ENCODE measurements at places on chromosomes 13 and 19. TPM values are rescaled to one million over a fixed set of nuclear protein-coding genes. Genes with fewer than 3 reads are reported as not detected.

GRCh38 chr13:45718063-45718462, 15.9 kb downstream of the CBY2 start:
- DNase-seq = no peak

DNA sequence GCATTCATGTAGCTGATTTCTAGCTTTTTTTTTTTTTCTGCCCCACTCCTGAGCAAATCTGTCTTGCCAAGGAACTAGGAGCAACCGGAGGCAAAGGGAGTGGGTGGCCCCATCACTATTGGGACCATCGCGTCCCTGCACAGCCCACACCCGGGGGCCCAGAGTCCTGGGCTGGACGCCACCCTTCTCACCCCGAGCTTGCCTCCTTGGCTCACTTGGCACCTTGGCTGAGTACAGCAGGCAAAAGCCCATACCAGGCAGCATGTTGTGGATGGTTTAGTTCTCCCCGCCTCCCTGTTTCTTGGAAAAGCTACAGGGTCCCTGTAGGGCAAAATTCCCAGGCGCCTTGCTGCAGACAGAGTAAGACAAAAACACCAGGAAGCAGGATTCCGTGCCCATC, 13.7 kb downstream of the SMIM24 start:
- DNase-seq = no peak

DNA sequence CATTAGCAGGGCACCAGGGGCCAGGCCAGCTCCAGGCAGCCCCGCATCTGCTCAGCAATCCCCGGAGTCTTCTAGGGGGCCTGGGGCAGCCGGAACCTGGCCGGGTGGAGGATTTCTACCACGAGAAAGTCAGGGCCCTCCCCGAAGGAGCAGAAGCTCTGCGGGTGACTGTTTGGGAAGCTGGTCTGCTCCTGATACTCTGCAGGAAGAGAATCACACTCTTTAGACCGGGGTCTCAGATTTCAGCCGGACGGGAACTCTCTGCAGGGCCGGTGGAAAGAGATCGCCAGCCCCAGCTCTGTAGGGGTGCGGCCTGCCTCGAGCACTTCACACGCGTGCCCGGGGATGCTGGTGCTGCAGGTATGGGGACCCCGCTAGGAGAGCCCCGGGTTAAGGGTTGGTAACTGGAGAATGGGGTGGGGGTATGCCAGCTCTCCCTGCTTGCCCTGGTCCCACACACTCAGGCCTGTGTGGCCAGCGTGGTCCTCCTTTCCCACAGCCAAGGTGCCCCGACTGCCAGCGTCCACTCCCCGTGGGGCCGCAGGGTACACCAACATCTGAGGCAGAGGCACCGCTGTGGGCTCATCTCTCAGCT, 20.1 kb downstream of the RASA3 start:
- DNase-seq = no peak

GRCh38 chr13:112903606-112904195, 65.3 kb upstream of the MCF2L start:
- DNase-seq = no peak

The GAPDHS gene
- not detected for total RNA-seq

GRCh38 chr13:21883713-21884112, 212.8 kb downstream of the FGF9 start:
- no peak for DNase-seq

The SPRY2 gene
- total RNA-seq = 0.10 TPM

- DNase-seq = no peak
These were observed 1186.3 kb downstream of the UQCRFS1 start for GRCh38 chr19:28026636-28027035.

The F2RL3 gene
- total RNA-seq = not detected

DNA sequence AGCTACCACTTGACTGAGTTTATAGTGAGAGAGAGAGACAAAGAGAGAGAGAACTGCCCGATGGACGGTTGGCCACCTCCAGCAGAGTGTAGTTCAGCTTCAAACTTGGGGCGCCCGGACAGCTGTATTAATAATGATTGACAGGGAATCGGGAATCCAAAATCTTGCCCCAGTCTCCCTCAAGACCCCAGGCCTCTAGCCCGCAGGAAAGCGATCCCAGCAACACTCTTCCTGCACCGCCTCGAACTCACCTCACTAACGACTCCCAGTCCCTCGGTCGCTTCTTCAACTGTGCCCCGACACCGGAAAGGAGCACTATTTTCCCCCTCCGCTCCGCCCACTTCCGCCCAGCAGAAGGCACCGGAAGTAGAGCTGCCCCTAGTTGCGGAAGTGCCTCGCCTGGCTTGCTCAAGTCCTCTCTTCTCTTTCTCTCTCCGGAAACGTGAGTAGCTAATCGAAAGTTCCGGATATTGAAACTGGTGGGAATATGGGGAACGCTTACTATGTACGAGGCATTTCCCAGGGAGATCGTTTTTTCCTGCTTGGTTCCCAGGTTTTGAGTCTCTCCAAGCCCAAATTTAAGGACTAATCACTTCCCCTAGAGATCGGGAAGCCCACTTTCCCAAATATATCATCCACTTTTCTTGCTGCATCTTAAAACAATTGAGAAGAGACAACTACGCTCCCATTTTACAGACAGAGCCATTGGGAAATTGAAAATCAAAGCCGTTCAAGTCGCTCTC, at the start of gene NOSIP:
Gene NOSIP (minus strand): TSS at position 293 of the 743 bp plus-strand sequence. CDS start 19,865 bp downstream, outside the sequence.
- peak; percentile 94 for DNase-seq

- DNase-seq = no peak
These were observed 7.0 kb downstream of the POU4F1 start for GRCh38 chr13:78596399-78596735.

DNA sequence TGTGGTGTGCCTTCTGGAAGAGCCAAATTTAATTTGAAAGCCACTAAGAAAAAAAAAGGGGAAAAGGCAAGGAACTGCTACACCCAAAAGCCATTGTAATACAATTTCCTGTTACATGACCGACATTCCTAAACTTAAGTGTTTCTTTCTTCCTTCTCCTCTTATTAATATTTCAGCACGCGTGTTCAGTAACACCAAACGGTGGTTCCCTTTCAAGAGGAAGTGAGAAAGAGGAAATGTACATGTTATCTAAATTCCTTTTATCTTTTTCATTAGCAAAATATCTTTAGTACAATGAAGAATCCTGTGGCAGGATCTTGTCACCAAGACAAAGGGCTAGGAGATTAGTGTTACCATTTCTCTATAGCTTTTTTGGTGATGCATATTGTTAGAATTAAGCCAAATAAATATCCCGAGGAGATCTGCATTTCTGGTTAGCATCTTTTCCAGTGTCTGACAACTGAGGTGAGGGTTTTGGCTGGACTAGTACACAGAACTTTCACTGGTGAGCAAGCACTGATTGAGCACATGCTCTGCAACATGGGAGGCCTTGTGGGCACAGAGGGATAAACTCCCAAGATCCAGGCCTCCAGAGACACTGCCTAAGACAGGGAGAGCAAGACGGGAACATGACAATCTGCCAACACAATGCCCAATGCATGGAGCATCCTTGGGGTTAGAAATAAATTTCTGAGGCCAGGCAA, 22.1 kb downstream of the LATS2 start:
- no peak for DNase-seq

GRCh38 chr19:30253581-30253996, 118.6 kb upstream of the ZNF536 start:
- DNase-seq = no peak

DNA sequence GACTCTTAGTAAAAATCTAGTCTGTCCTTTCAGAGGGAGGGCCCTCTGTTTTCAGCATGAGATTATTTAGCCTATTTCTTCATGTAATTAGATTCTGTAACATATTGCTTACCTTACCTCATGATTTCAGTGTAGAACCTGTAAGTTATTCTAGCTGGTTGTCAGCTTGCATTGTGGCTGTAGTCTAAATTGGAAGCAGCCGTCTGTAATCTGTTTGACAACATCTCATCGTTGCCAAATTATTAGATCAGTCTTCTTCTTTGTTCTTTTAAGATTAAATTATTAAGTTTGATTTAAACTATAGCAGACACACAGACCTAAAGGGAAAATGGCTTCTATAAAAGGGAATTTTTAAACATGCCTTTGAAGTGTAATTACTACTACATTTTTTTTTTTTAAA, 34.8 kb downstream of the SLAIN1 start:
- DNase-seq = no peak

GRCh38 chr13:108787700-108788414, 158.4 kb downstream of the MYO16 start:
- DNase-seq = no peak

The COL4A2 gene
- 0.10 TPM for total RNA-seq

DNA sequence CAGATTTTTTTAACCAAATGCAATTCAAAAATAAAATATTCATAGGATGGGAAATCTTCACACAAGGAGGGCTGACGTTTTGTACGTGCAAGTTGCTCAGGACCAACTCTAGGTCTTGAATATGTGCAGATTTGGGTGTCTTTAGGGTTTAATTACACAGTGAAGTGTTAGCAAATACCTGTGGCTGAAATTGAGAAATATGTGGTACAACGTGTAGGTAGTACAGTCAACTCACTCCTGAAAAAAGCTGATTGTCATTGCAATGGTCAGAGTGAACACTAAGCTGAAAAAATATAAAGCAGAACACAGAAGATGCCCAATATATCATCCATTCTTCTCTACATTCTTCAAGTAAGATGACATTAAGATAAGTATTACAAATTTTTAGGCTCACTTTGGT, 314.3 kb downstream of the SLITRK1 start:
- DNase-seq = no peak

GRCh38 chr13:20924758-20925394, 22.3 kb upstream of the XPO4 start:
- DNase-seq = peak; percentile 48

The TMEM38A gene
- total RNA-seq = 0.69 TPM

DNA sequence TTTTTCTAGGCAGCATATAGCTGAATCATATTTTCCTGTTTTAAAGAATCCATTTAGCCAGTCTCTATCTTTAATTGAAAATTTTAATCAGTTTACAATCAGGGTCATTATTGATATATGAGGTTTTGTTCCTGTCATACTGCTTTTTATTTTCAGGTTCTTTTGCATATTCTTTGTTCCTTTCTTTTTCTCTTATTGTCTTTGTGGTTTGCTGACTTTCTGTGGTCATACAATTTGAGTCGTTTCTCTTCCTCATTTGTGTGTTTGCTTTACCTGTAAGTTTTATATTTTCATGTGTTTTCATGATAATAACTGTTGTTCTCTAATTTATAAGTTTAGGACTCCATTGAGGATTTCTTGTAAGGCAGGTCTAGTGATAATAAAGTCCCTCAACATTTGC, 812.6 kb downstream of the DACH1 start:
- no peak for DNase-seq

All from activated T-helper 1 cell treated with anti-CD3 and anti-CD28 coated beads, Interleukin-12 subunit alpha, Interleukin-12 subunit beta, Interleukin-2, Interleukin-4 antibody, amounts not matched to agents 30 ng/mL and 10 ng/mL and 1 ng/mL, durations not matched to agents 14 hours and 24 hours and 36 hours (primary cell).